Activated T-helper 2 cell treated with anti-CD3 and anti-CD28 coated beads, Interferon-gamma antibody, Interleukin-2, Interleukin-4, amounts not matched to agents 10 μg/mL and 5 μg/mL and 100 μg/mL, durations not matched to agents 14 hours and 24 hours and 36 hours (primary cell): ENCODE measurements at places on chromosomes 2 and 18. TPM values are rescaled to one million over a fixed set of nuclear protein-coding genes. Genes with fewer than 3 reads are reported as not detected.

The IAH1 gene
- 82.0 and 82.4 TPM in 2 replicates for total RNA-seq

The MPP4 gene
- not detected in 2 replicates for total RNA-seq

The GALNT3 gene
- 21.3 and 21.6 TPM in 2 replicates for total RNA-seq

The GAREM1 gene
- total RNA-seq = not detected in 2 replicates

The M1AP gene
- total RNA-seq = not detected in 2 replicates

The ACYP2 gene
- total RNA-seq = 4.3 and 6.5 TPM in 2 replicates

The SNORC gene
- 1.9 and 3.2 TPM in 2 replicates for total RNA-seq

The FAM237A gene
- total RNA-seq = not detected in 2 replicates

The IL36G gene
- total RNA-seq = not detected in 2 replicates

The ARHGAP25 gene
- total RNA-seq = 39.9 and 41.3 TPM in 2 replicates

The CLEC4F gene
- 0.11 TPM in 1 of 2 replicates, not detected in the other for total RNA-seq

The COL5A2 gene
- 0.05 and 0.23 TPM in 2 replicates for total RNA-seq

The PFN4 gene
- total RNA-seq = 0.30 TPM in 1 of 2 replicates, not detected in the other

The AQP4 gene
- total RNA-seq = not detected in 2 replicates

The REG1B gene
- total RNA-seq = not detected in 2 replicates

The ABCG5 gene
- 0.14 TPM in 2 replicates for total RNA-seq

The IL1B gene
- not detected in 2 replicates for total RNA-seq

The NABP1 gene
- total RNA-seq = 39.9 and 40.0 TPM in 2 replicates

The MYL1 gene
- total RNA-seq = not detected in 2 replicates

The ODC1 gene
- total RNA-seq = 161 and 164 TPM in 2 replicates

The ADAM23 gene
- 0.23 and 0.25 TPM in 2 replicates for total RNA-seq

The ERMN gene
- 1.9 and 2.0 TPM in 2 replicates for total RNA-seq

The LRRTM1 gene
- not detected in 2 replicates for total RNA-seq

The FN1 gene
- 4.5 and 6.3 TPM in 2 replicates for total RNA-seq

The MC2R gene
- not detected in 2 replicates for total RNA-seq

The SETBP1 gene
- total RNA-seq = 27.3 and 27.4 TPM in 2 replicates

The ZBTB7C gene
- total RNA-seq = 0.07 and 0.21 TPM in 2 replicates

The SDC1 gene
- 0.59 and 0.62 TPM in 2 replicates for total RNA-seq

The MAP3K2 gene
- total RNA-seq = 49.6 and 51.3 TPM in 2 replicates

The L3MBTL4 gene
- total RNA-seq = 0.05 and 0.11 TPM in 2 replicates

The LCT gene
- 0.53 and 0.55 TPM in 2 replicates for total RNA-seq

The SCN3A gene
- total RNA-seq = 0.05 TPM in 1 of 2 replicates, not detected in the other

The CROCC2 gene
- total RNA-seq = not detected in 2 replicates

The EFHD1 gene
- total RNA-seq = 0.16 and 0.48 TPM in 2 replicates

The FRZB gene
- not detected in 2 replicates for total RNA-seq

The RDH14 gene
- total RNA-seq = 12.4 and 15.2 TPM in 2 replicates

The SP140L gene
- total RNA-seq = 55.7 and 59.1 TPM in 2 replicates

The FAM210A gene
- 30.3 and 33.8 TPM in 2 replicates for total RNA-seq

The MAP3K19 gene
- total RNA-seq = not detected in 2 replicates

The TRIM43B gene
- not detected in 2 replicates for total RNA-seq

The VSNL1 gene
- not detected in 2 replicates for total RNA-seq

The SLC66A2 gene
- 48.1 and 49.5 TPM in 2 replicates for total RNA-seq

The CXCR1 gene
- total RNA-seq = not detected in 2 replicates

The CYP26B1 gene
- not detected in 2 replicates for total RNA-seq

The CNRIP1 gene
- total RNA-seq = not detected in 2 replicates

The COLEC12 gene
- not detected in 2 replicates for total RNA-seq

The TTC39C gene
- 14.3 and 20.1 TPM in 2 replicates for total RNA-seq

The ASB18 gene
- total RNA-seq = not detected in 2 replicates

The NDC80 gene
- 41.5 and 43.0 TPM in 2 replicates for total RNA-seq

The MAT2A gene
- 395 and 403 TPM in 2 replicates for total RNA-seq

The MYOM1 gene
- total RNA-seq = 0.62 and 2.4 TPM in 2 replicates

The AMER3 gene
- not detected in 2 replicates for total RNA-seq
